ENCODE measurements at places on chromosomes 11 and 22.

- no peak for DNase-seq
These were observed 17.8 kb upstream of the CSNK1E start for GRCh38 chr22:38335077-38335476.

DNA sequence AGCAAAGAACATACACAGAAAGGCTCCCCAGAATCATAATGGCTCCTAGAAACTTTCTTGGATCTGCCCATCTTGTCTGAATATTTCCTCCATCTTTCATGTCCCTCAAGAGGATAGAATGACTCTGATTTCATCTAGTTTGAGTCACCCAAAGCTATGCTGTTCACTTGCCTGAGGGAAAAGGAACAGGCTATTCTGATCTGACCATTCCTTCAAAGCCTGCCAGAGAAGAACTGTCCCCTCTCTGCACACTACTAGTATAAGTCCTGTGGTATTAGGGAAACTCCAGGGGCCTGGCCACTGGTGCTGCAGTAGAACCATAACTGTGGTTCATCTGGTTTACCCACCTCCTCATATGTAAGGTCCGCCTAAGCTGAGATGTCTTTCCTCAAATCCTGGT, 2.4 kb upstream of the PATE1 start:
- no peak for DNase-seq

DNA sequence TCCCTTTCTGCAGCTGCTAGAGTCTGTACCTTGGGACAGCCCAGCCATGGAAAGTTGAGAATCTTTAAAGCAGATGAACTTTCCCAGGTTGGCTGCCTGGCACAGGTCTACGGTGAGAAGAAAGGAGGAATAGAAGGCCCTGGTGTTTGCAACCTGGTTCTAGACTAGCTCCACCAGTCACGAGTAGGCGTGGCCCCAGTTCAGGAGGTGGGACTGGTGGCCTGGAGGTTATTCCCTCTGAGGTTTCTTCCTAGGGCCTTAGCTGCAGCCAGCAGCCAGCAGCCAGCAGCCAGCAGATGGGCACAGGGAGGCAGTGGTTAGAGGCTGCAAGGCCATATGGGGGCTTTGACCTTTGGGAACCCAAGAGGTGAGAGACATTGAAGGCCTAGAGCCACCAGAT, 40.9 kb downstream of the PRDM11 start:
- DNase-seq: no peak

DNA sequence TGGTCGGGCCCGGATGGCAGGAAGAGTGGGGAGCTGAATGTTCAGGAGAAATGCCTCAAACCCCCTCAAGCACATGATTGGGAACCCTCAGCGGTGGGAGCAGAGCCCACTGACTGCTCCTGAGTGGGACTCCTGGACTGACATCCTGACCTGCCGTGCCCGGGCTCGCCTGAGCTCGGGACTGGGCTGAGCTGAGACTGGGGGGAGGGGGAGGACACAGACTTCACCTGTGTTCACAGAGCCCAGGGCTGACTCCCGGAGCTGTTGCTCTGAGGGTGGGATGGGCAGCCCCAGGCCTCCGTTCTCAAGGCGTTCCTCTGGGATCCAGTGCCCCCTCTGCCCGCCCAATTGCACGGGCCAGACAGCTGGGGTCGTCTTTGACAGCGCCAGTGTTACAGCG, 24.6 kb downstream of the DAGLA start:
- no peak for DNase-seq

- no peak for DNase-seq
These were observed 3.0 kb downstream of the MUS81 start for GRCh38 chr11:65862941-65863888.

Measured in activated T-cell treated with anti-CD3 and anti-CD28 coated beads, Interleukin-2, amount 50 U/mL, for 48 hours (primary cell).